ENCODE measurements at places on chromosomes 11 and 22.
A peak's percentile ranks its signal among the peaks of the same experiment; 100 is the strongest.

- DNase-seq: no peak
These were observed 986.9 kb upstream of the CHORDC1 start for GRCh38 chr11:91209751-91210150.

- DNase-seq: no peak
These were observed 34.4 kb downstream of the ARVCF start for GRCh38 chr22:19981961-19982920.

DNA sequence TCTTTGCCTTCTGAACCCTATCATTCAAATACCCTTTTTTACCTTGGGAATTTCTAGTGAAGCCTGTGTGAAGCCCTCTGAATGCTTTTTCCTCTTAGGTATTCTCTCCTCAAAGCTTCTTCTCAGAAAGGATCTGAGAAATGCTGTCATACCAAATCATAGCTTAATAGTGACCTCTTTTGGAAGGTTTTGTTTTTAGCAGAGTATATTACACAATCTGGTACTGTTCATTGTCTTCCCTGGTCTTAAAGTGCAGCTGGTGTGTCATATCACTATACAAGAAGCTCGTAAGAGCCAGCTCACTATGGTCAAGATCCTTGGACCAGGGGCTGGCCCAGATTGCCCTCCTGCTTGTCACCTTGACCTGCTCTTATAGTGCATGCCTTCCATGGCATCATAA, 204.4 kb upstream of the ANO5 start:
- DNase-seq: no peak

- no peak for DNase-seq
These were observed 107.7 kb downstream of the CRYBB2 start for GRCh38 chr22:25327018-25327755.

DNA sequence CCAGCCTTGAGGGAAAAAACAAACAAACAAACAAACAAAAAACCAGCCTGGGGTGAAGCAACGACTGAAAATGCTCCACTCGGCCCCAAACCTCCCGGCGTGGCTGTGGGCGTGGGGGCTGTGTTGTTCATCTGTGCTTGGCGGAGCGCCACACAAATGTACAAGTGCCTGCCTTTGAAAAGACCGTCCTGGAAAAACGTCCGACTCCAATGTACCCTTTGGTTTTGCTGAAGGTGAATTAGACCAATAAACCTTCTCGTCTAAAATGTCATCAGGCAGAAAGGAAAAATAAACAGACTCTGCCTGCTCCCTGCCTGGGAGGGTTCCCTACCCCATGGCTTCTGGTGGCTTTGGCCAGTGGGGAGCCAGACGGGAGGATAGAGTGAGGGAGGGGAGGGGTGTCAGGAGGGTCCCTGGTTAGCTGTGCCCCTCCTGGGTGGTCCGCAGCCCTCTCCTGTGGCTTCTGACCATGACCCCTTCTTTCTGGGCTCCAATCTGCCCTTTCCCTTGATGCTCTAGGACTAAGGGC, 93.9 kb downstream of the TRMU start:
- DNase-seq: peak; percentile 52

DNA sequence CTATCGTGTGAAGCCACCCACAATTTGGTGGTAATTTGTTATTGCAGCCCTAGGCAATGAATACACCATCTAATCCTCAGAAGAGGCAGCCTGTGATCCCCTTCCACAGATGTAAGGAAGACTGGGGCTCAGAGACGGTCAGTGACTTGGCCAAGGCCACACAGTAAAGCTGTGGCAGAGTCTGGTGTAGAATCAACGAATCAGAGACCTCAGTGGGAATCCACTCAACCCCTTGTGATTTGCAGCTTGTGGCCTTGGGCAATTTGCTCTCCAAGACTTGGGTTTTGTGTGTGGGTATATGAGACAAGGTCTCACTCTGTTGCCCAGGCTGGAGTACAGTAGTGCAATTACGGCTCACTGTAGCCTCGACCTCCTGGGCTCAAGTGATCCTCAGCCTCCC, 1.9 kb downstream of the LGALS2 start:
- DNase-seq: no peak

DNA sequence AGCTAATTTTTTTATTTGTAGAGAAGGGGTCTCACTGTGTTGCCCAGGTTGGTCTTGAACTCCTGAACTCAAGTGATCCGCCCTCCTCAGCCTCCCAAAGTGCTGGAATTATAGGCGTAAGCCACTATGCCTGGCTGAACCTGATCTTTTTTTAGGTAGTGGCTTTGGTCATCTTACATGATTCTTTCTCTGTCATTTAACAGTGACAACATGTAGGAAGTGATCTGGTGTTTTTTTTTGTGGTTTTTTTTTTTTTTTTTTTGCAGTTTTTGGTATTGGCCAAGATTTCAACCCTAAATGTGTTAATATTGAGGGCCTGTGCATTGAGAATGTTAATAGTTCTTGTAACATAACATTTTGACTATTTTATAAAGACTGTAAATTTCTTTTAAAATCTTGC, 8.0 kb upstream of the FERMT3 start:
- no peak for DNase-seq

- DNase-seq: no peak
These were observed 69.1 kb upstream of the SUSD2 start for GRCh38 chr22:24112188-24112587.

DNA sequence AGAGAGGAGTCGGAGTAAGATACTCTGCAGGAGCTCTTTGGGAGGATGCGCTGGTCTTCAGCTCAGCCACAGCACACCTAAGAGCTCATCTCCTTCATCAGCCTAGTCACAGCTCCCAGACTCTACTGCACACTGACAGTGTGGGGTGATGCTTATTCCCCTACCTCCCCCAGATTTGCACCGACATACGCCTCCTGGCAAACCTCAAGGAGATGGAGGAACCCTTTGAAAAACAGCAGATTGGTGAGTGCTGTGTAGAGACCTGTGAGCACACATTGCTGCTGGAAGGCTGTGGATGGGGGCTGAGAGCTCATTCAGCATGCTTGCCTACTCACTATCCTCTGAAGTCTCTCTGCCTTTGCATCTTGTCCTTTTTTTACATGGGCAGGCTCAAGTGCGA, 9.3 kb upstream of the SGSM3 start:
- DNase-seq: no peak

GRCh38 chr11:21774212-21774611, 418.7 kb upstream of the ANO5 start:
- DNase-seq: no peak

GRCh38 chr11:121328967-121329679, 36.6 kb downstream of the SC5D start:
- no peak for DNase-seq

Data from DMS79 (cell line).